Lung microvascular endothelial cell (primary cell): ENCODE measurements at places on chromosomes 1 and 21. TPM values are rescaled to one million over a fixed set of nuclear protein-coding genes. Genes with fewer than 3 reads are reported as not detected.
A peak's percentile ranks its signal among the peaks of the same experiment; 100 is the strongest.

GRCh38 chr1:245893025-245893424, 614.1 kb downstream of the SMYD3 start:
- DNase-seq, result no peak

- peak; percentile 89 for DNase-seq
Observed at GRCh38 chr1:183580281-183580682, 10.0 kb downstream of the NCF2 start.

DNA sequence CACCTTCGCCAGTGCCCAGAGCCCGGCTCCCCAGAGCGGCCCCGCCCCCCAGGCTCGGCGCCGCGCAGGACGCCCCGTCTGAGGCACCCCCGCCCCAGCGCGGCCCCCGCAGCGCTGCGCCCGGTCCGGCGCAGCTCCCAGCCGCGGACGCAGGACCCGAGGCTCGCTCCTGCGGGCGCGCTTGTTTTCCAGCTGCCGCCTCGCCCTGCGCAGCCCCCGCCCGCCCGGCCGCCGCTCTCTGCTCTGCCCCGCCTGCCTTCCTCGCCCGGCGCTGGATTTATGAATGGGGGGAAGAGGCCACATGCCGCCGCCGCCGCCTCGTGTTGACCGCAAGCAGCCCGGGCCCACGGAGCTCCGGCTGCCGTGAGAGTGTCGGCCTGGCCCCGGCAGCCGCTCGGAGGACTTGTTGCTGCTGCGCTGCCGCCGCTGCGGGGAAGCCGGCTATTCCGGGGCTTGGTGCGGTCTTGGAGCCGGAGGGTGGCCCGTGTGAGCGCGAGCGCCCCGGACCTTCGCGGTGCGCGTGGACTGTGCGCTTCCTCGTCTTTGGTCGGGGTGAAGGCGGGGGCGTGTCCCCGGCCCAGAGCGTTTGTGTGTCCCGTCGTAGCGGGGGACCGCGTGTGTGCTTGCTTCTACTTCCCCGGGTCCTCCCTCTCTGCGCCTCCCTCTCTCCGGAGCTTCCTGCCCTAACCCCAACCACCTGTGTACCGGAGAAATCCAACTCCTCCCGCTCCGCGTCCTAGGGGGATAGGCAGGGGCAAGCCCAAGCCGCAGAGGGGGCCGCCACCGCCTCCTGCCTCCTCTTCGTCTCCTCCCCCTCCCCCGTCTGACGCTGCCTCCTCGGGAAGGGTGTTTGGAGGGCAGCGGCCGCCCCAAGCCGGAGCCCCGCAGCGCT, 736 bp downstream of the KCNC4 start:
- peak; percentile 47 for DNase-seq

DNA sequence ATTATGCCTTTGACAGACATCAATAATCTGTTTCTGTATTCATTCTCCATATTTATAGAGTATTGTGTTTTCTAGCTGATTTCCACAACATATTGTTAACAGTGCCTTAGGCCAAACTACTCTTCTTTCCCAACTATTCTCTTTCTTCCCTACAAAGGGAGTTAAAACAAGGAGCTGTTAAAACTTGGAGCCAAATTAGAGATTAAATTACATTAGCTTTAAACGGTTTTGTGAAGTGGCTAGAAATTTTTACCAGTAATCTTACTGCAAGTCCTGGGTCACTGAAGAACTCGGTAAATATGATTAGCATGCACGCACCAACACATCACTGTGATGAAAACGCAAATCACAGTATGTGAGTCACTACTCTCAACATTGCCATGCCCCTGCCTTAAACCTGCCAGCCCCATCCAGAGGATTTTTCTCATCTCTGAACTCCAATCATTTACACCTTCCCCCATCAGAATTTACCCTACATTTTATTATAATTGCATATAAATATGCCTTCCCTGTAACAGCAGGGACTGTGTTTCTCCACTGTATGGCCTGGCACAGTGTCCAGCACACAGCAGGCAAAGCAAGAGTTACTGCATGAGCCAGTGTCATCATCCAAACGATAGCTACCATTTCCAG, 1.5 kb upstream of the PRDX6 start:
- DNase-seq, result peak; percentile 72

DNA sequence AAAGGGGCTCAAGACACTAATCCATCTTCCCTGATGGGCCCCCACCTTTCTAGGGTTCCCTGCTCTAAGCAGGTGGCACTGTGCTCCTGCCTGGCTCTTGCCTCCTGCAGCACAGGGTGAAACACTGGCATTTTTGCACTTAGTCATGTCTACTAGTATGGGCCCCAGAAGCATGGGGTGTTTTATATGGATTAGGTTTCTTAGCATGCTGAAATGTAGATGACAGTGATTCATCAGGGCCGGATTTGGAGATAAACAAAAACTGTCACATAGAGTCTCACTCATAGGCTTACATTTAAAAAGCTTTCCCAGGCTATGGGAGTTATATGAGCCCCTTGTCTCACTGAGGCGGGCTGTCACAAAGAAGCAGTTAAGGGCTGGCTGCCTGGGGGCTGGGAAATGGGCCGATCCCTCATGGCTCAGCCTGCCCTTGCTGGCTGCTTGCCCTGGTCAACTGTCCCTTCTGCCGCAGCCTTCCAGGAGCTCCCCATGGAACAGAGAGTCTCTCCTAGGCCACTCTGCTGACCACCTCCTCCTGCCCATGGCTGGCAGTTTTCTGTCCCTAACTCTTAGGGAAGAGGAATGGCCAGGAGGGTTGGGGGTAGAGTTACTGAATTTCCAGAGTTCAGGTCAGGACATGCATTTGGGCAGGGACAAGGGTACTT, 6.5 kb downstream of the GALNT2 start:
- no peak for DNase-seq

GRCh38 chr1:170790651-170791071, 126.7 kb downstream of the PRRX1 start:
- no peak for DNase-seq

DNA sequence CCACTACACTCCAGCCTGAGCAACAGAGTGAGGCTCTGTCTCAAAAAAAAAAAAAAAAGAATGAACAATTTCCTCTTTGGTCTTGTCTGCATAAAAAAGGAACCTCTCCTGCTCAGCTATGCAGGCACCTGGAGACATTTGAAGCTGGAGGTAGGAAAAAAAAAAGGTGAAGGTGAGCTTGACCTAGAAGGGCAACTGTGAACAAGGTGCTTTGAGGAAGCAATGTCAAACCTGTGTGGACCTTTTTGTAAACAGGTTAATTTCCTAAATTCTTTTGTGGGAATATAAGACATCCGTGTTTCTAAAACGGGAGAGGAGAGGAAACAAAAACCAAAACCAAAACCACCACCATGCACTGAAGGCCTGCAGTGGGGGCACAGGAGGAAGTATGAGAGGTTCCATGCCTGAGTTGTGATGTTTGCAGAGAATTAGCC, 77.5 kb downstream of the SLC45A1 start:
- DNase-seq, result no peak

DNA sequence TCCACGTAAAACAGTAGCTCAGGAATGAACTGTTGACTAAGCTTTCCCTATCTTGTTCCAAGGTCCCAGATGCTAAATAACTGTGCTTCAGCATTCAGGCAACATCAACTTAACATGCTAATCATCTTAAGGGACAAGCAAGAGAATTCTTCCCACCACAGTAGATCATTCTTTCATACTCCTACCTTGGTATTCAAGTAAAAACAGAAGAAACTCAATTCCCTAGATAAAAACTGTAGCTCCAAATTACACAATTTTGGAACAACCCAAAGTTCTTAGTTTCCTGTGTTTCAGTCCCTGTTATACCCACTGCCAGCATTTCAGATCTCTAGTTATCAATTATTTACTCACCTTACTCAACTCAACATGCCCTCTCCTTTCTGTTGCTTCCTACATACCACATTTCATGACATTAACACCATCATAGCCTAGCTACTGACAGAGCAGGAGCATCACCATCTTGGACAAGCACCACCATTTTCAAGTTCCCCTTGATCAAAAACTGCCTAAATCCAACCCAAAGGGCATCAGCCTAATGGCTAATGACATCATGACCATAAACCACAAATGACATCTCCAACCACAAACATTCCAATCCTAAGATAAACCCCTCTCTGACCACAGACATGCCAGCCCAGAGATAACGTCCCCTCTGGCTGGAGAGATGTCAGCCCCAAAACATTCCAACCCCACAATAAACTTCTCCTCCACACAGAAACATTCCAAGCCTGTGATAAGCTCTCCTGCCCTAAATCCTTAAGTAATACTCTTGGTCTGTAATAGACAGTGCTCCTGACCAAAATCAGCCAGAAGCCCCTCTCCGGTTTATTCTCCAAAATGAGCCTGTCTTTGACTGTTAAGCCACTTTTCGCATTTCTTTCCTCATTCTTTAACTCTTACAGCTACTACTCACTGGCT, 191.2 kb downstream of the RERE start:
- DNase-seq, result no peak

GRCh38 chr1:151898519-151898991, 10.8 kb downstream of the THEM4 start:
- peak; percentile 36 for DNase-seq

DNA sequence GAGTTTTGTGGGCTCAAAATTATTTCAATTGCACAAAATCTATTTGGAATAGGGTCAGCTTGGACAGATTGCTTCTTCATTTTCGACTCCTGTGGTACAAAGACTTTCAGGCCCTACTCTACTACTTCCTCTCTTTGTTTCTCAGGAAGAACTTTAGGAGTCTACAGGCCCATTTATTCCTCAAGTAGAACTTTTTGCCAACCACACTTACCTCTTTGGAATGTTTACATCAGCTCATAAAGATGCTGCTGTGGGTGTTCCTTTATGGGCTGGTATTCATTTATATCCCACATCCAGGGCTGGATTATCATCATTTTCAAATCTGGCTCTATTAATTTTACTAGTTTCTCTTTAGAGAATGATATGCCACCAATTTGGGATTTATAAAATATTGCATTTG, 46.3 kb upstream of the TNFSF18 start:
- DNase-seq, result no peak

DNA sequence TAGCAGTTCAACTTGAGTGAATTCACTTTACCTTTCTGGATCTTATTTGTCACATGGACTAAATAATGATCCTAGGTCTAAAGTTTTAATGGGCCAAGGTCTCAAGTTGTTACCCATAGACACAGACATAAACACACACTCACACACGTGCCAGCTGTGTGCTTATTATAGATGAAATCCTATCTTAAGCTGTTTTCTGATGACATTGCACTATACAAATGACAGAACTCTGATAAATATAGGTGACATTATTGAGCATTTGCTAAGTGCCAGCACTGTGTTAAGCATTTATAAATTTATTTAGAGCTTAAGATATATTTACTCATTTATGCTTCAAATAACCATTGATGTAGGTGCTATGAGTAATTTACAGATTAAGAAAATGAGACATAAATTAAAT, 474.4 kb upstream of the NR5A2 start:
- DNase-seq, result no peak

DNA sequence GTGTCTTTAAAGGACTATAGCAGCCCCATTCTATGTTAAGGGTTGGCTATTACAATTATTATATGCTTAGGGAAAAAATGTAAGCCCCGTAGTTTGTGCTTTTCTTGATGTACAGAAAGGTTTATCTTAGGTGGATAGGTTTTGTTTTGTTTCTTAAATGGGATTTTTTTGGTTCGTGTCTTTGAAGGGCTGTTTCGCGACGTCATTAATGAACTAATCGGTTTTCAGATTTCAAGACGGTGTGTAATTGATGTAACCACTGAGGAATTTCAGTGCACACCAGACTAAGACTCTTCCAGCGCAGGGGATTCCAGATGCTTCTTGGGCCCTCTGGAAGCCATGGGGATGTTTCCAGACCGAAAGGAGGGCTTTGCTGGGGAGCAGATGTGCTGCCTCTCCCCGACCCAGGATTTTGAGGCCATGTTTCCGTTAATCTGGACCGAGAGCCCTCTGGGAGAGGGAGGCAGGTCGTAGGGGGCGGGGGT, 4.8 kb upstream of the SIM2 start:
- DNase-seq, result no peak

- DNase-seq, result no peak
Observed at GRCh38 chr1:232238009-232238408, 391.9 kb downstream of the SIPA1L2 start.

GRCh38 chr1:36787312-36787913, 246.9 kb downstream of the GRIK3 start:
- DNase-seq, result no peak

DNA sequence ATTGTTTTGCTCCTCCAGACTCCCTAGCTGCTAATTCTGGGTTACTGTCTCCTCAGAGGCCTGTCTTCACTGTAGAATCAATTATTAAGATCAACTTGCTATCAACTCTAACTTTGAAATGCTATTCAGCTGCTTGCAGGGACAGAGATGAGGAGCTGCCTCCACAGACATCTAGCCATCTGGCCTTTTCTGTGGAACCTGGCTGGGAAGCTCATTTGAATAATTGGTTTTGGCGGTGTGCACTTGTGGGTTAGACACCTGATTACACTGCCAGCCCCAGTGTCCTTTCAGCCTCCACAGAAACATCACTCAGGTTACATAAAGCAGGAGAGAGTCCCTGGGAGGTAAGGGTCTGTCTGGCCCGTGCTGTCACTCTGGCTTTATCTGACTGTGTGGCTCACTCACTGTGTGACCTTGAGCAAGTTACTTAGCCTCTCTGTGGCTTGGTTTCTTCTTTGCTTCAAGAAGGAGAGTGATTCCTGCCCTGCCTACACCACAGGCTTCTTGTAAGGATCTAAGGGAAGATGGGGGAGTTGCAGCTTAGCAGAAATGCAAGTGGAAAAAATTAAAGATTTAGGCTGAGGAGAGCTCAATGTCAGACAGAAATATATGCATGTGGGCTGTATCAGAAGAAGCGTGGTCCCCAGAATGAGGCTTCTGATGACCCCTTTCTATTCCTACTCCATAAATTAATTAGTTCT, 131.6 kb downstream of the BEND5 start:
- no peak for DNase-seq

HES3 gene
- not detected in 2 replicates for total RNA-seq

MYCBP gene
- total RNA-seq, result 6.0 and 6.3 TPM in 2 replicates

SLAMF9 gene
- not detected in 2 replicates for total RNA-seq

ZNF362 gene
- total RNA-seq, result 5.4 and 6.3 TPM in 2 replicates

TNFRSF25 gene
- total RNA-seq, result 3.3 and 5.2 TPM in 2 replicates

LDLRAD1 gene
- total RNA-seq, result not detected in 2 replicates

DARS2 gene
- 8.9 and 10.2 TPM in 2 replicates for total RNA-seq

SMCP gene
- not detected in 2 replicates for total RNA-seq

CRABP2 gene
- total RNA-seq, result not detected in 2 replicates

CD1E gene
- not detected in 2 replicates for total RNA-seq

COL8A2 gene
- 0.44 and 1.6 TPM in 2 replicates for total RNA-seq
